ENCODE measurements at places on chromosomes 1 and 21.

- DNase-seq = no peak
Observed at GRCh38 chr1:41619511-41620364, 135.3 kb upstream of the EDN2 start.

GRCh38 chr1:229578168-229579058, 19.9 kb upstream of the ABCB10 start:
- DNase-seq = no peak

DNA sequence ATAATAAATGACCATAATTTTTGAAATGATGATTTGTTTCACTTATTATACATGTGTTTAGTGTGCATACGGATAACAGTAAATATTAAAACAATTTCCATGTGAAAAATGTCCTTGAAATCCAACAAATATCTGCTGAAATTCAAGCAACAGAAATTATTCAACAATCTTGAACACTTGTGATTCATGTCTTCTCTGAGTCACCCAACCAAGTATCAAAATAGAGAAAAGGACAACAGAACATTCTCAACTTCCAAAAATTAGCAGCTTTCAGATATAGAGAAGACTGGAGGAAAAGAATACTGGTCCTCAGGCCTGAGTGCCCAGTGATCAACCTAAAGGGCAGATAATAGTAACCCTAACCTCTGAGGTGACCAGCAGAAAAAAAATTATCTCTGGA, 90.8 kb downstream of the VAV3 start:
- no peak for DNase-seq

- DNase-seq = no peak
Observed at GRCh38 chr1:211305044-211305443, 21.6 kb upstream of the TRAF5 start.

DNA sequence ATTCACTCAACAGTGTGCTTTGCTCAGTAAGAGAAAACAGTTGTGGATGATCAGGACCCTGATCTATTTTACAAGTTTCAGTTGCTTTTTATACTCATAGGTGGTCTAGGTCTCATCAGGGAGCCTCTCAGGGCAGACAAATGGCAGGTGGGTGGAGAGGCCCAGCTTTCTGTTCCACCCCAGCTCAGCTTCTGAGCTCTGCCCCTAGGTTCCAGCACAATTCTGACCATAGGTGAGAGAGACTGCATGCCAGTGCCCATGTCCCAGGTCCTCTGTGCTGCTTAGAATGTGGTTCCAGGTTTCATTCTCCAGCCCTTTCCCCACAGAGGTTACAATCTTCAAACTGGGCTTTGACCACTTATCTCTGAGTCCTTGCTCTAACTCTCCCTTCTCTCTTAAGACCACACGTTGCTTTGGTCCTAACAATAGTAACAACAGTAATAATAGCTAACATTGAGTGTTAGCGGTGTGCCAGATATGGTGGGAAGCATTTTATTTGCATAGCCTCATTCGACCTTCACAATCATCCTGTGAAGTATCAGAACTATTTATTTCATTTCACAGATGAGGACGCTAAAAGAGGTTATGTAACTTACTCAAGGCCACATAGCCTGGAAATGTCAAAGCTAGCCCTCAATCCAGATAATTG, 19.6 kb upstream of the DUSP10 start:
- no peak for DNase-seq

GRCh38 chr1:24995140-24995539, 65.1 kb upstream of the RUNX3 start:
- DNase-seq = no peak

DNA sequence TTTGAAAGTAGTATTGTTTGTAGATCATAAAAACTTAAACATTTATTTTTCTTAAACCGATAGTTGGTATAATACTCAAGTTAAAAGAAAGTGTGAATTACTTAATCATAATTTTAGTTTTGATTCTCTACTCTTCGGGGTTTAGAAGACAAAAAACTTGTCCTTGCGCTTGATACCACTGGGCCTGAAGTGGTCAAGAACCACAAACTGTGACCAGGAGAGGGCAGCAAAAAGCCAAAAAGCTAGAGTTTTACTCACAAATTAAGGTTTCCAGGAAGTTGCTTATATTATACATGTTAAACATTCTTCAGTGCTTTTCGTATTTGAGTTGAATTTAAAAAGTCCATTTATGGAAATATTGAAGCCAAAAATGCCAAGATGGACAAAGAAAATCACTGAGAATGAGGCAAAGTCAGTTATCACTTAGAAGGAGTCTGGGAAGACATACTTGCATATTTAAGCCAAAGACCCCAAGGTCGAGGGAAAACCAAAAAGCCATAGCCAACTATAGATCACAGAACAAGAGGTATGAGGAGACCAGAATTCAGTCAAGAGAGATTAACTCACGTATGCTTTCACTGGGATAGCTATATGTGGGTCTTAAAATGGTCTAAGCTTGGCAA, 34.2 kb downstream of the EFCAB7 start:
- DNase-seq = no peak

- DNase-seq = no peak
Observed at GRCh38 chr1:5109633-5110032, 455.2 kb downstream of the AJAP1 start.

- DNase-seq = no peak
Observed at GRCh38 chr1:164786980-164787833, 228.2 kb downstream of the PBX1 start.

DNA sequence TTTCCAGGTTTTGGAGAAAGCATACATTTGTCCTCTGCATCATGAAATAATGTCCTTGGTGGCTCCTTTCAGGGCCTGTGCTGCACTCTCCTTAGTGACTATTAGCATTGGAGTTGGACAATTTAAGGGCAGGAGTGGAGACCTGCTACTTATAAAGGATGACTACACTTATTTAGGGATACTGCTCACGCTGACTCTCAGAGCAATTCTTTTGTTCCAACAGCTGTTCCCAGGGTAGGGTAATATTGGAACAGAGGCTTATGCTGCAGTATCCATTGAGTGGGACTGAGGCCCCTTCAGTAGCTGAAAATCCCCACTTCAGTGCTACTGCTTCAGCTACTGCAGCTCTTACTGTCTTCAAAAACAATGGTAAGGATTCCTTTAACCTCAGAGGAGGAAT, 84.6 kb downstream of the GPR88 start:
- DNase-seq = no peak
